ENCODE measurements at places on chromosomes 11 and 22. TPM values are rescaled to one million over a fixed set of nuclear protein-coding genes. Genes with fewer than 3 reads are reported as not detected.

DNA sequence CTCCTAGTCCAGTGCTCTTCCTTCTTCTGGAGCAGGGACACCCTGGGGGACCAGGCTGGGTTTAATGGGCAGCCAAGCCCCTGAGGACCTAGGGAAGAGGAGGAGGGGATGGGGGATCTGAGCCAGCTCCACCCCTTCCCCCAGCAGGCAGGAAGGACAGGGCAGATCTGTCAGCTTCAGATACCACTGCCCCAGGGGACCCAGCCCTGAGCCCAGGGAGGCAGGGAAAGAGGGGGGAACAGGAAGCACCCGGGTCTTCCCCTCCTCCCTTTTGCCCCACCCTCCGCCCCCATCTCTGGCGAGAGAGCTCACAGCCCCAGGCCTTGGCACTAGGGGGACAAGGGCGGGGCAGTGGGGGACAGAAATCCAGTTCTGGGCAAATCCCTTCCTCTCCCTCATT lies 11.7 kb upstream of the SOX10 start:
- H3K4me3 ChIP-seq, result no peak overlapping the region
- DNase-seq, result no peak
- H3K4me1 ChIP-seq, result no peaks in the 10 kb centered on the region

DNA sequence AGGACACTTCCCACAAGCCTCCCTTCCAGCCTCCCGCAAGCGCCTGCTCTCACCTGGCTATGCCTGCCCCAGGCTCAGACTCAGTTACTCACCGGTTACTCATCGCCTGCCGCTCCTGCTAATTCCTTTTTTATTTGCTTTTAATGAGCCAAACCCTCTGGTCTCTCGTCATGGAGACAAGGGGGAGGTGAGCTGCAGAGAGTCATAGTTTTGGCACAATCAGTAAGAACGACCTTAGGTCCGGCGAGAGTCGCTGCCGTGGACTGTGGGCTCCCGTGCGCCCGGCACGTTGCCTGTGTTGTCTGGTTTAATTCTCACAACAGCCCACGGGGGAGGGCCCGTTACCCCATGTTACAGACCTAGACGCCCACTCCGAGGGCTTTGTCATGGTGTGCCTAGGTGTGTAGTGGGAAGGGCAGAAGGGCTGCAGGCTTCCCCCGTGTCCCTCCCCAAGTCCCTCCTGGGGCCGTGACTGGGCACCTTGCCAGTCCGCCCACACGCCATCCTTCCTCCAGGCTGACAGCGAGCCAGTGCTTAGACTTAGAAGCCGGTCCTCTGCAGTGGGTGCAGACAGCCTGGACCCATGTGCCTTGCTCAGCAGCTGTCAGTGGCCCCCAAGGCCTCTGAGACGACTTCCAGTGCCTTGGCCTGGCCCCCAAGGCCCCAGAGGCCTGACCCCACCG lies 42.2 kb downstream of the WNT7B start:
- H3K36me3 ChIP-seq, result no peaks in the 10 kb centered on the region
- H3K4me3 ChIP-seq, result no peak overlapping the region
- no peak for DNase-seq
- no peak overlapping the region for H3K27ac ChIP-seq
- no peaks in the 10 kb centered on the region for H3K27me3 ChIP-seq

DNA sequence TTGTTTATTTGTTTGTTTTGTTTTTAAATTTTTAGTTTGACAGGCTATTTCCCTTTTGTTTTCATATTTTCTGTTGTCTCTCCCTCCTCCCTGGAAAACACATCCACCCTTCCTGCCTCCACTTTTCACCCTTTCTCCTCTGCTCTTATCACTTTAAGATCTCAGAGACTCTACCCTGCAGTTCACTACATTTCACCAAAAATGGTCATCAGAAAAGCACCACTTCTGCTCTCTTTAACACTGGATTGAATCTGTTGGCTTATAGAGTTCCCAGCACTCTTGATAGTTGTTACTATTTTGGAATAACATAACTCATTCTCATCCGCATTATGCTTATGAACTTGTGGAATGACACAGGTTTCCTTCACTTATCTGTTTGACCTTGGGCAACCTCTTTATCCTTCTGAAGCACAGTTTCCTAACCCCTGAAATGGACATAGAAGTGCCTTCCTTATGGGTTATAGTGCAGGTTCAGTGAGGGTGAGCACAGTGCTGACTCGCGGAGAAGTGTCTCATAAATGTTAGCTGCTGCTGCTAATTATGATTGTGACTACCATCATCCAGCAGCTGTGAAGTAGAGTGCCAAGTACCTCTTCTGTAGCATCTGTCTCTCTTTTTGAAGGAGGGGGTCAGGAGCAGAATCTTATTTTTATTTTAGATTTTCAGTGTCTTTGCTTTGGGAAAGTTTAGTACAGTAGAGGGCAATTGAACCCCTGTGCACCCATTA lies 15.0 kb downstream of the TEAD1 start:
- no peaks in the 10 kb centered on the region for H3K36me3 ChIP-seq
- no peak overlapping the region for H3K27ac ChIP-seq
- H3K27me3 ChIP-seq, result peaks cover 13% of the 10 kb centered on the region
- H3K4me1 ChIP-seq, result no peaks in the 10 kb centered on the region
- no peak for DNase-seq
- no peak overlapping the region for H3K4me3 ChIP-seq

ADM gene
- 0.39 TPM for total RNA-seq

DNA sequence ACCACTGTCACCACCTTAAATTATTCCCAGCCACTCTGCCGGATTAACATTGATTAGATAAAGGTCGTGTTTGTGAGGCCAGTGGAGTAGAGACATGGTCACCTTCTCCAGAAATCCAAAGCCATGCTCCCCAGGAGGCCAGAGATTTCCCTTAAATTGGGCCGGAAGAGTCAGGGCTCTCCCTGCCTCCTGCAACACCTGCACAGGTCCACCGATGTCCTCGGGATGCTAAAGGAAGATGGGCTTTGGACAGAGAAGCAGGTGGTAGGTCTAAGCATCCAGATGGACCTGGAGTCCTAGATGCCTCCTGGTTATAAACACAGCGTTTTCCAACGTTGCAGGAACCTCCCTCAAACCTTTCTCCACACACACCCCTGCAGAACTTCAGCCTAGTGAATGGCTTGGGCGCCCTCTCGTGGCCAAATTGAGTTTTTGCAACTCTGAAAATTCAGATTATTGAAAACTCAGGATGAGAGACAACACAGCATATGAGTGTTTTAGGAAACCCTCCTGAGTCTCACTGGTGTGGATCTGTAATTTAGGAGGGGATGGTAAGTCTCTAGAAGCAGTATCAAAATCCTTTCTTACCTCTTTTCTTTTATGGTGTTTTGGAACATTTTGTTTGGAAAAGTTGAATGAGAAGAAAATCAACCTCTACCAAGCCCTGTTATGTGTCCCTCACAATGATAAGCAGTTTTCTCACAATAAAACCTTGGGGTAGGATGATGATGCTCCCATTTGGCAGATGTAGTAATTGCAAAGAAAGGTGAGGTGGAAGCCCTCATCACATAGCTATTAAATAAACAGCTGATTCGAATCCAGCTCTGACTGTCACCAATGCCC lies 109.6 kb downstream of the RRAS2 start:
- peak overlapping the region; percentile 59 for H3K4me3 ChIP-seq
- no peaks in the 10 kb centered on the region for H3K27me3 ChIP-seq
- H3K36me3 ChIP-seq, result no peaks in the 10 kb centered on the region

DNA sequence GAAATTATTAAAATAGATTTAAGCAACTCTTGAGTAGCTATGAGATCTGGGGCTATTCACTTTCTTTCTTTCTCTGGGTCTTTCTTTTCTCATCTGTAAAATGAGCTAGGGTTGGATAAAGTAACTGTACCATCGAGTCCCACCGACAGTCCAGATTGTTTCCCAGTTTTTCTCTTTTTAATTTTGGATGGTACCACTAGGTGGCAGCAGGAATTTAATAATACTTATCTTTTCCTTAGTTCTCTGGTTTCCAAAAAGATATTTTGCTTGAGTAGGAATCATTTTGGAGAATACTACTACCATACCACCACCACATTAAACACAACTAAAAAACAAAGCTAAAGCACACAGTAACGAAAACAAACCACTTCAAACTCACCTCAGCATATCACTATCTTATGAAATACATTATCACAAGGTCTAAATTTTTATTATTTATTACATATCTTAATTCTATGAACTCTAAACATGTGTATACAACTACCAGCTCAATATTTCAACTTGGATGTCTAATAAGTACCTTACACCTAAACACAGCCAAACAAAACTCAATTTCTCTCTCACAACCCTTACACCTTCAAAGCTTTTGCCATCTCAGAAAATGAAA lies 584.0 kb downstream of the KCNA4 start:
- no peaks in the 10 kb centered on the region for H3K27me3 ChIP-seq
- no peak overlapping the region for H3K27ac ChIP-seq
- H3K4me3 ChIP-seq, result no peak overlapping the region
- no peaks in the 10 kb centered on the region for H3K36me3 ChIP-seq
- no peaks in the 10 kb centered on the region for H3K4me1 ChIP-seq

DNA sequence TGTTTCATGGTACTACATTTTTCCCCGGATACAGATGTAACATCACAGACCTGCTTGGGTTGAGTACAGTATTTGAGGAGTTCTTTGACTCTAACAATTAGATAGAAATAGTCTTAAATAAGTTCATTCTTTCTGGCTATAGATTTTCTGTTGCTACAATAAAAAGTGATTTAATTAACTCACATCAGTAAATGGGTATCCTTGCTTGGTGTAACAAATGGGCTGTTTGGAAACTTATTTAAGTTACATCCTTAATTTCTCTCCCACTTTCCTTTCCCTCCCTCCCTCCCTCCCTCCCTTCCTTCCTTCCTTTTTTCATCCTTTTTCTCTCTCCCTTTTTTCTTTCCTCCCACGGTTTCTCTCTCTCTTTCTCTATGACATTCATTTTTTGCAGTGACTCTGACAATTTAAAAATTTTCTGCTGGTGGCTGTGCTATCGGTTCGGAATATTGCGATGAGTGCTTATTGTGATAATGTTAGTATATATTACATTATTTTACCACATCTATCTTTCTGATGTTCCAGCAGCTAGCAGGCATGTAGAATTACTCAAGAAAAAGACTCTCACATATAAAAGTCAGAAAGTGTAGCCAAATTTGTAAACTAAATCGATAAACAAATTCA lies 3.2 kb downstream of the OR51F1 start:
- no peak for DNase-seq
- H3K4me1 ChIP-seq, result no peaks in the 10 kb centered on the region
- no peaks in the 10 kb centered on the region for H3K27me3 ChIP-seq
- H3K4me3 ChIP-seq, result no peak overlapping the region
- no peak overlapping the region for H3K27ac ChIP-seq

DNA sequence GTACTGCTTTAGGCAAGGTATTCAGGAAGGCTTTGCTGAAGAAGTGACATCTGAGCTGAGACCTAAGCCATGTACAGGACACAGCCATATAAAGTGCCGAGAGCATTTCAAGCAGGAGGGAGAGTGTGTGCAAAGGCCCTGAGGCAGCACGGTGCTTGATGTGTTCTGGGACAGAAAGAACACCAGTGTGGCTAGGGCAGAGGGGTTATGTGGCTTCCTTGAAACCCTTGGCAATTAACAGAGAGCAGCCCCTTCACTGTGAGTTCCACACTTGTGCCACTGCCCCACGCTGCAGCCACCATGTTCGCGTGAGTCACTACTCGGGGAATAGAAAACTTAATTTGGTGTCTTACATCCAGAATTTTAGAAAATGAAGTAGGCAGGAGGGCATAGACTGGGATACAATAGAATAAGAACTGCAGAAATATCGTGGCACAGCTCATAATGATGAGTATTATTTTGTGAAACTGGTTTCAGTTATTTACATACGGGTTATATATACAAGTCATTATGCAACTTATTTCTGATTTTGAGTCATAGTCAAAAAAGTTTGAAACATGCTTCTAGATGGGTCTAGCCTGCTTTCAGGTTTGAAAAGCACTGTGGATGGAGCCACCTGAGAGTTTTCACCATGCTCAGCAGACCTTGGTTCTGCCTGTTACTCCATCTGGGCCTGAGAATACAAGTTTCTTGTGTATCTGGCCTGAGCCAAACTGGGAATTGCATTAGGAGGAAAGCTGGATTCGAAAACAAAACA lies 11.8 kb downstream of the IL10RA start:
- H3K27me3 ChIP-seq, result no peaks in the 10 kb centered on the region
- peak overlapping the region; percentile 83 for H3K27ac ChIP-seq
- DNase-seq, result no peak
- H3K4me3 ChIP-seq, result peak overlapping the region; percentile 42
- H3K4me1 ChIP-seq, result peaks cover 97% of the 10 kb centered on the region

XRRA1 gene
- 33.4 TPM for total RNA-seq

PKNOX2 gene
- not detected for total RNA-seq

DNA sequence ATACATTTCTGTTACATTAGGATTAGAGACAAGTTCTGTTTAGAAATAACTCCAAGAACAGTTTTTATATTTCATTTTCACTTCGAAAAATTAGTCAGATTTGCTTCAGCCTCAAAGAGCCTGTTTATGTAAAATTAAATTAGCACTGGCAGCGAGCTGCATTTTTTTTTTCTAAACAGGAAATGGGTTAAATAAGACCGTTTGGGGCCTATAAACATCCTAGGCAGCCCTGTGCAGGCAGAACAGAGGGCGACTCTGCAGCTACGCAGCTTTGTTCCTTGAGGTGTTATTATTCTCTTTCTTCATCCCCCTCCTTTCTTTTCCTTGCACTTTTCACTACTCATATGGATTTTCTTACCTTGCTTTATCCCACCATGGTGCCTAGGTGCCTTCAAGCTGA lies 48.7 kb downstream of the CWC15 start:
- H3K36me3 ChIP-seq, result no peaks in the 10 kb centered on the region
- peak overlapping the region; percentile 80 for H3K27ac ChIP-seq
- H3K4me1 ChIP-seq, result peaks cover 42% of the 10 kb centered on the region

DNA sequence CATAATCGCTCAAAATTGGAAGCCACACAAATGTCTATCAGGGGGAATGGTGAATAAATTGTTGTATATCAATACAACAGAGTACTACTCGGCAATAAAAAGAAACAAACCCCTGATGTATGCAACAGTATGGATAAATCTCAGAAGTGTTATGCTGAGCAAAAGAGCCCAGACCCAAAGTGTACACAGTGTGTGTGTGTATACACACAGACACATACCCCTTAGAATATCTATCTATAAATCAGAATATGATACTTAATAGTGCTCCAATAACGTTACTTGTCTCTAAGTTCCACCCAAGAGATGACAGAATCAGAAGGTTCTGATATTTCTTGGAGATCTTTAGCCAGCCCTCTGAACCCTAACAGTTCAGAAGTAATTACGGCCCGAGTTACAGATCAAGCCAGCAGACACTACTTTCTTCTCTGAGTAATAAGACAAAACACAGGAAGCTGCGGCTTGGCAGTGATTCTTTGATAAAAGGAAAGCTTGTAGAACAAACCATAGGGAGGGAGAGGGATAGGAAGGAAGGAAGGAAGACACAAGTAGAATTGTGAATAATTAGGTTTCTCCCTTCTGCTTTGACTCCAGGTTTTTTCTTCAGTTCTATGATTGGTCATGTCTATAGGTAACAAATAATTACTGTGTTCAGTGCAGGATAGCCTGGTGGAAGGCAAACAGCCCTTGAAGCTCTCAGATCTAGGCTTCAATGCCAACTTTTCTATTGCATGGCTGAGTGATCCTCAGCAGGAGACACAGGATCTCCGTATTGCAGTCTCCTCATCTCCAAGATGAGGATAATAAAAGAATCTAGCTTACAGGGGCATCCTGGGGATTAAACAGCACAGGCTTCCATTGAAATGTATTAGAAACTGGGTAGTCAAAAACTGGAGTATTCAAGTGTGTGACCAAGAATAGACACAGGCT lies 75.6 kb upstream of the TEAD1 start:
- H3K4me1 ChIP-seq, result no peaks in the 10 kb centered on the region
- H3K4me3 ChIP-seq, result no peak overlapping the region
- no peaks in the 10 kb centered on the region for H3K36me3 ChIP-seq
- H3K27me3 ChIP-seq, result peaks cover 2% of the 10 kb centered on the region
- H3K27ac ChIP-seq, result no peak overlapping the region

GRCh38 chr11:127242676-127243075 lies 242.1 kb upstream of the KIRREL3 start:
- no peak for DNase-seq
- no peak overlapping the region for H3K27ac ChIP-seq
- no peaks in the 10 kb centered on the region for H3K36me3 ChIP-seq
